Posterior vena cava (tissue), 2 donors: ENCODE measurements at places on chromosomes 11 and 22. TPM values are rescaled to one million over a fixed set of nuclear protein-coding genes. Genes with fewer than 3 reads are reported as not detected.

TPBGL gene
- total RNA-seq, result 0.46 TPM

FHIP1B gene
- 20.5 TPM for total RNA-seq

GRCh38 chr11:94219771-94220170 is 84.6 kb upstream of the IZUMO1R start:
- DNase-seq, result no peak

- no peak for DNase-seq
Observed at GRCh38 chr11:95647355-95647754, 142.2 kb downstream of the FAM76B start.

GRCh38 chr22:28521451-28521850 is 158.2 kb downstream of the TTC28 start:
- no peak for DNase-seq

GRCh38 chr22:39819429-39819828 is 74.1 kb downstream of the ENTHD1 start:
- DNase-seq, result no peak

DNA sequence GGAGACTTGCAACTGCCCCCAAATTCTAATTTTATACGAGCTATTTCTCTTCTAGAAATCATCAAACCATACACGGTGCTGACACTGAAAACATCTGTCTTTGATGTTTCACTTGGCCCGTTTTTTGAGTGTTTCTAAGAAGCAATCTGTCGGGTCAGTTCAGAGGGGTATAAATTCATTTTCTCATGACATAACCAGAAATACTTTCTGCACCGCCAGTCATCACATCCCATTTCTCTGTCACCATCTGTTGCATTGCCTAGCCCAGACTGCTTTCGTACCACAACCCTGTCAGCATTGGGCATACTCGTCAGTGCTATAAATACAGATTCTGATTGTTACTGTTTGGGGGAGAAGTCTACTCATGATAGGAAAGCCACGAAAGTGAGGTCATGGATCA is 63.1 kb upstream of the CCDC90B start:
- no peak for DNase-seq
